Transverse colon (tissue), 4 donors: ENCODE measurements at places on chromosomes 12 and 14. TPM values are rescaled to one million over a fixed set of nuclear protein-coding genes. Genes with fewer than 3 reads are reported as not detected.

GRCh38 chr12:53287741-53288216 lies 7.6 kb upstream of the PFDN5 start:
- no peaks in the 10 kb centered on the region for H3K4me1 ChIP-seq
- no peak overlapping the region for H3K4me3 ChIP-seq
- H3K27ac ChIP-seq = no peak overlapping the region
- no peaks in the 10 kb centered on the region for H3K27me3 ChIP-seq
- no peaks in the 10 kb centered on the region for H3K36me3 ChIP-seq

- H3K27me3 ChIP-seq = peaks cover 55% of the 10 kb centered on the region
- H3K36me3 ChIP-seq = no peaks in the 10 kb centered on the region
These were observed 29.9 kb upstream of the RBM19 start for GRCh38 chr12:113996026-113996425.

DNA sequence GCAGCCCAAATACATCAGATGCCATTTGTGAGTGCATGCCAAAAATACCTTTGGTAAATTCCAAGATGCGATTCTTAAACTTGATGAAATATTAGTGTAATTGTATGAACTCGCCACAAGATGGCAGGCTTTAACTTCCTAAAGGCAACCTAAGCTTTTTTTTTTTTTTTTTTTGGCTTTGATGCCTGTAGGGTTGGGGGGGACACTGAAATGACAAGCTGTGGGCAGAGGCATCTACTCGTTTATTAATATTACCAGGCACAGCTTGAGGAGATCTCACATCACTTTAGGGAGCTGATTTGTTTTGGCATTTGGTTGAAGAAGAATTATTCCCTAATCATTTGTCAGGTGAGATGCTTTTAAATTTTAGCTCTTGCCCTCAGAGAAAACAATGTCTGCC lies 126.7 kb upstream of the CCDC196 start:
- H3K36me3 ChIP-seq = no peaks in the 10 kb centered on the region
- H3K4me3 ChIP-seq = no peak overlapping the region
- H3K27ac ChIP-seq = no peak overlapping the region

DNA sequence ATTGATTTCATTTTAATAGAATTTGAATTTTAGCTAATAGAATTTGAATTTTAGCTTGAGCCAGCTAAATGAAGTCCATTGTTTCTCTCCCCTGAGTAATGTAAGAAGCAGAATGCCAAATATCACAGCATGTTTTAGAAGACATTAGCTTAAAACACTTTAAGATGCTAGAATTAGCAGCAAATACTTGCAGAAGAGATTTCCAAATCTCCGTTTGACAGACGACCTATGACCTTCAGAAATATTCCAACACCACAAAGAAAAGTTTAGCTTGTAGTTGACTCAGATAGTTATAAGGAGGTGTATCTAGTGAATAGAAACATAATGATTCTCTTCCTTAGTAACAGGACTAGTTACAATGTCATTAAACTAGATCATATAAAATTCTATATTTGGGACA lies 51.7 kb upstream of the MYF6 start:
- no peak overlapping the region for H3K4me3 ChIP-seq
- no peak for DNase-seq
- no peaks in the 10 kb centered on the region for H3K27me3 ChIP-seq
- H3K27ac ChIP-seq = no peak overlapping the region
- H3K4me1 ChIP-seq = no peaks in the 10 kb centered on the region

Gene SIX1
- total RNA-seq = not detected
